Stimulated activated naive CD4-positive, alpha-beta T cell treated with Interleukin-2 at 50 U/mL for 16 hours (primary cell): ENCODE measurements at places on chromosomes 16 and 17.

DNA sequence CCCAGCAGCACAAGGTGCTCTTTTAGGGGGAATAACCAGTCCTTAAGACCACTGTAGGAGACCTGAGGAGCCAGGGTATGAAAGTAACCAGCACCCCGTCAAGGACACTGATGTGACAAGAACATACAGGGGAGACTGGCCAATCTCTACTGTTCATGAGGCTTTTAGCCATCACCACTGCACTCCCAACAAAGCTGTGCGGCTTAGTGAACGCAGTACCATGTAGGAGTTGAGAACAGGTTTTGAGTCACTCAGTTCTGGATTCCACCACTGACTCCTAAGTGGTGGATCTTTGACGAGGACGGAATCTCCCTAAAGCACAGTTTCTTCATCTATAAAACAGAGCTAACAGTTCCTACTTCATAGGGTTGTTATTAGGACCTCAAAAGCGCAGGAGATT, 26.8 kb downstream of the COG4 start:
- no peak for DNase-seq

GRCh38 chr17:27862840-27863239, 30.3 kb downstream of the LYRM9 start:
- DNase-seq, result no peak

DNA sequence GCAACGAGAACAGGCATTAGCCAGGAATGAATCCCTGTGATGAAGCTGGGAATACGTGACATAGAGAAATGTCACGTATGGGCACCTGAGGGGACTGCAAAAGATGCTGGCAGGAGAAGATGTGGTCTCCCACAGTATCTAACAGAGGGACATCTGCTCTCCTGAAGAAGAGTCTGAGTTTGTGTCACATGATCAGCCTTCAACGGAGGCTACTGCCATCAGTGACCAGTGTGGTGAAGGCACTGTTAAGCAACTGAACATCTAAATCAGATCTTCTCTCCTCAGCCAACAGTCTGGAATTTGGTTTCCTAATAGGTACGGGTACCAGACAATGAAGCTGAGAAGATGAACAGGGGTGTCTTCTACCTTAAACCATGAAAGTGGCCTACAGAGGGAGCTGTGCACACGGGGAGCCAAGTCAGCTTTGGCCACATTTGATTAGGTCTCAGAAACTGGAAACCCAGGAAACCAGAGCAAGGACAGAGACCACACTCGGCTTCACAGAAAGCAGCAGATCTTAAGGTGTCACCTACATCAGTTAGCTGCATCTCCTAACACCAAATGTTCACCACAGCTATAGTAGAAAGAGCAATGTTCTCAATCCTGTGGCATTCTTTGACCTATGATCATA, 41.8 kb downstream of the BRD7 start:
- peak; percentile 43 for DNase-seq

DNA sequence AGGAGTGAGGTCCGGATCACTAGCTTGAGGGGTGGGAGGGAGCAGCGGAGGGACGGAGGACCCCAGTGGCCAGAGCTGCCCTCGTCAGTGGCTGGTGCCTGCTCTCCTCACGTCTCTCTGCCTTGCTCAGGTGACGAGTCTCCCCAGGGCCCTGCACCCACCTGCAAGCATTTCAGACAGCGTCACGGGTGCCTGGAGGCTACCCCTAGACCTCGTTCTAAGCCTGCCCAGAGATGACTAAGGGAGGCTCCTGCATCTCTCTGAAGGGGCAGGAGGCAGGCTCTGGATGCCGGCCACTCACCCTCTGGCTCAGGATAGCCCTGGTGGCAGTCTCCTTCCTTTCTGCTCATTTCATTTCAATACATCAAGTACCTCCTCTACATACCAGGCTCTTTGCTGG, 68.8 kb downstream of the MRC2 start:
- no peak for DNase-seq

GRCh38 chr16:48790151-48790550, 180.2 kb upstream of the N4BP1 start:
- DNase-seq, result no peak

GRCh38 chr17:31517524-31517923, 126.0 kb downstream of the RAB11FIP4 start:
- no peak for DNase-seq

GRCh38 chr16:324201-324450, 28.4 kb downstream of the AXIN1 start:
- DNase-seq, result no peak

GRCh38 chr16:85699628-85700027, 10.9 kb upstream of the GINS2 start:
- no peak for DNase-seq

DNA sequence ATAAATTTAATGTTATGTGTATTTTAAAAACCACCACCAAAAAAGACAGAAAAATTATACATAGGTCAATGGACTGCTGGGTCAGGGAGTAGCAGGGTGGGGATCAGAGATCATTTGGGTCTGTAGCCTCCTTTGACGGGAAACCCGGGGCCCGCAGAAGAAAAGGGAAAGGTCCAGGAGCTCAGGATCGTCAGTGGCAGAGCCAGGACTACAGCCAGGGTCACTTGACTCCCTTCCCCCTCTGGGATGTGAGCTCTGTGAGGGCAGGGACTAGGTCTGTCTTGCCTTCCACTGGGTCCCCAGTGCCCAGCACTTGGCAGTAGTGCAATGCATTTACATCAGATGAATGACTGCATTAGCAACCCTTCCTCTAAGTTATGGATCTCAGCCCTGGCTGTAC, 62.1 kb downstream of the TOM1L2 start:
- no peak for DNase-seq
